ENCODE measurements at places on chromosomes 13 and 19.
A peak's percentile ranks its signal among the peaks of the same experiment; 100 is the strongest.

DNA sequence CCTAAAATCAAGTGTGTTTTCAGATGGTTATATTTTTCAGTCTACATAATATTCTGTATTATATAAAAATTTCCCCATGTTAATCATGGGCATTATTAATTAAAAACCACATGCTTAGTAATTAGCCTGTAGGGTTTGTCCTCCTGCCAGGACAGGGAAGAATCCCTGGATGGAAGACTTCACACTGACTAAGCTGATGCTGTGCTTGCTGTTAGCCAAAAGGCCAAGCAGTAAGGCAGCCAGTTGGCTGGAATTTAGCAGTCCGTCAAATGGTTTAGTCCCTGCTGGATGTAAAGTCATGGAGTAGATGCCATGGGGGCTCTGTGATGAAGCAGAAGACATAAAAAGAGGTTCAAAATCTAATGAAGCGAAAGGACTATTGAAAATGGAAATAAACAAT lies 168.0 kb upstream of the OBI1 start:
- no peak for DNase-seq

GRCh38 chr19:44113138-44113783 lies at the start of gene ZNF225:
TSS of gene ZNF225 (plus strand) at chr19:44113399. CDS start at chr19:44115828, 2,429 bp downstream.
- peak; percentile 96 for DNase-seq

GRCh38 chr13:33197541-33197971 lies 88.0 kb downstream of the STARD13 start:
- no peak for DNase-seq

DNA sequence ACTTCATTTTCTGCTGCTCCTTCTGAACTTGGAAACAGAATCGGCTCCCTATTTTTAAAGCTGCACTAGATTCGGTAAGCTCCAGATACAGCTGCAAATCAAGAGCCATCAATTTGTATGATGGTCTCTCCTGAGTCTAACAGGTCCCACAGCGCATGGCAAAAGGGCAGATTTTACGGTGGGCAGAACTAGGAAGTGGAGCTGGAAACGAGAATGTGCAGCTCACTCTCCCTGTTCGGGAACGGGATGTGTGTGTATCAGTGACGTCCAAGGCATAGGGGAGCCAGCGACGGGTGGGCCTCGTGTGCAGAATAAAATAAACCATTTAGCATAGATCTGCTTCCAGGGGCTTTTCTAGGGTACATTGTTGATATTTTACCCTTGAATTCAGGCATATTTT lies 74.2 kb downstream of the COL4A1 start:
- no peak for DNase-seq

DNA sequence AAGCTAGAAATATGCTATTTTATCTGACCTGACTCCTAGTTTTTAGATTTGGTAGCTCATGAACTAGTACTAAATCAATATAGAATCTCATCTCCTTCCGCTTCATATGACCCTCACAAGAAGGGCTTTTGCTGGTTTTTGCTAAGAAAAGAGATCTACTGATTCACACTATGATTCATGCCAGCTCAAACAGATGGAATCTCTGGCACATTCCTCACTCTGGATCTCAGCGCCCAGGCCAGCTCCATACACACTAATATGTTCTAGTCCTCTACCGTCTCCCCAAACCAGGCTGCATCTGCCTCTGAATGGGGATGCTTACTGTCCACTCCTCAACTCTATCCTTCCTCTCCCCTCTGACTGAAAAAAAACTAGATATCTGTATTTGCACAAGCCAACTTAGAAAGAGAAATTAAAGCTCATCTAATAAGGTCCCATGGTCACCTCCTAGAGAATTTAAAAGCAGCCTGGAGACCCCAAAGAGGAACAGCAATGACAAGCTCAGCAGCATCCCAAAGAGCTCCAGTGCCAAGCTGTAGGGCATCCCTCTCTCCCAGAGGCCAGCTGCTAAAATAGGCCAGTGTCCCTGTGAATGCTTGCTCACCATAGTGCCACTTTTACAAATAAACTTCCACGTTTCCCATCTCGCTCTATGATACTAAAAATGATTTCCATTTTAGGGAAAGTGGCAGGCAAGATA lies 74.9 kb downstream of the LHFPL6 start:
- DNase-seq: peak; percentile 78

DNA sequence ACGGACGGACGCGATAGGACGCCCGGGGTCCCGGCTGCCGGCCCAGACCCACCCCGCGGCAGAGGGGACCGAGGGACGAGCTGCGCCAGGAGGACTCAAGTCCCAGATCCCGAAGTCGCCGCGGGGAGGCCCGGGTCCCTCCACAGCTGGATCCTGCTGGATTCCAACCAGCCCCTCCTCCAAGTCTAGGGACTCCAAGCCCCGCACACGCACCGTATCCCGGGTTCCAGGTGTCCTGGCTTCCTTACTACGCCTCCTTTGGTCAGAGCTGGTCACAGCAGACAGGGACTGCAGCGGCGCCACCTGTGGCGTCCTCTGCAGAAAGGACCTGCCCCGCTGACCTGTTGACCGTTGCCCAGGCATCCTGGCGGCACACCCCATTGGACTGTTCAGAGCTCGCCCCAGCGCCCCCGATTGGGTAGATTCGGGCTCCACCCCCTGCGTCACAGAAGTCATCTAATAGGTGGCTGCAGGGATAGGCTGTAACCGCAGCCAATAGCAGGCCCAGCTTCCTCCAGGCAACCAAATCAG lies 29.0 kb upstream of the ZNF709 start:
- no peak for DNase-seq

DNA sequence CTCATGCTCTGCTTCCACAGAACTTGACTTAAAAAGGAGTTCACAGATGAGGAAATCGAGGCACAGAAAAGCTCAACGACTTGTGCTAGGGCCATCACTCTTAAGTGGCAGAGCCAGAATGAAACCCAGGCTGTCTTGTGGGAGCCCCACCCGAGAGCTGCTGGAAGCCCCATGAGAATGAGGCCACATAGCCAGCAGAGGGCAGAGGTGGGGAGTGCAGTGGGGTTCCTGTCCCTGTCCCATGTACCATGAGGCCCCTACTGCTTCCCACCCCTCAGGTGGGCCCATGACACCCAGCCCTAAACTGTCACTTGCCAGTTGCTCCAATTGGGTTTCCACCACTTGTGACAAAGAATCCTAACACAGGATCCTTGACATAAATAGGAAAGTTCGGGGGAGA lies 175.9 kb downstream of the IRS2 start:
- DNase-seq: no peak

GRCh38 chr19:39946532-39946931 lies 12.1 kb upstream of the FCGBP start:
- DNase-seq: no peak

- DNase-seq: no peak
Measured at GRCh38 chr19:38913958-38914357, 2.0 kb upstream of the CCER2 start.

- DNase-seq: no peak
Measured at GRCh38 chr13:43751624-43752023, 35.1 kb downstream of the ENOX1 start.

DNA sequence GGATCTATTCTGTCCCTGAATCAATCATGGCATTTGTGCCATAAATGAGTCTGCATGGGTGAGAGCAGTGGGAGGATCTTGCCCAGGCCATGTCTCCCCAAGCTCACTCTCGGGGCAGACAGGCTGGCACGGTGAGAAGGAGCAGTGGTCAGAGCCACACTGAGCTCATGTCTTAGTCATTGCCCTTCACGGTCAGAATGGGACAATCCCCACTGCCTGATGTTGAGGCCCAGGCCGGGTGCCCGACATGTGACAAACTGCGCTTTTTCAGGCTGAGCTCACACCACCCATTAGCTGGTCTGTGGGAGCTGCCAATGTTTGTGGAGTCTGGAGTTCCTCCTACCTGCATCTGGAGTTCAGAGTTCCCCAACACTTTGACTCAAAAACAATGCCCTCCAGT lies 481.9 kb downstream of the COG6 start:
- DNase-seq: no peak

- DNase-seq: no peak
Measured at GRCh38 chr13:28099396-28100149, 803 bp downstream of the FLT3 start.

DNA sequence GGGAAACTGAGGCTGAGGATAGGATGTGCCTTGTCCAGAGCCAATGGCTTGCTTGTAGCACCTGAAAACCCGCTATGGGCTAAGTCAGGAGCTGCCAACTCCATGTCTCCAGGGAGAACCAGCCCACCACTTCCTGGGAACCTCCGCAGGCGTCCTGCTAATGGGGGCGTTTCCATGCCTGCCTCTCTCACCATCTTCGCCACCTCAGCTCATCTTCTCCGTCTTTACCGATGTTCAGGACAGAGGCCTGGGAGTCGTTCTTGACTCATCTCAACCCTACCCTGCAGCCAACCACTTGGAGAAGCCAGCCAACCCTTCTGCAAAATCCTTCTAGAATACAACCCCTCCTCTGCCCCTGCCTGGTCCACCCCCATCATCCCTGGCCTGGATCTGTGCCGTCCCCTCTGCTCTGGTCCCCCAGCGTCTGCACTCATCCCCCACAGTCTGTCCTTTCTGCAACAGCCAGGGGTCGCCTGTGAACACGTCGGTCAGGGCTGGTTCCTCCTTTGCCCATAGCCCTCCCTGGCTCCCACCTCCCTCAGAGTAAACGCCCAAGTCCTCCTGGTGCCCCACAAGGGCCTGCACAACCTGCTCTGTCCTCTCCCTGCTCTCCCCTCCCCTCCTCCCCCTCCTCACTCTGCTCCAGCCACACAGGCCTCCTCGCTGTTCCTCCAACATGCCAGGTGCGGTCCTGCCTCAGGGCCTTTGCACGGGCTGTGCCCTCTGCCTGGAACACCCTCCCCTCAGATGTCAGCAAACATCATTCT lies 31.0 kb downstream of the PTPRS start:
- DNase-seq: no peak

DNA sequence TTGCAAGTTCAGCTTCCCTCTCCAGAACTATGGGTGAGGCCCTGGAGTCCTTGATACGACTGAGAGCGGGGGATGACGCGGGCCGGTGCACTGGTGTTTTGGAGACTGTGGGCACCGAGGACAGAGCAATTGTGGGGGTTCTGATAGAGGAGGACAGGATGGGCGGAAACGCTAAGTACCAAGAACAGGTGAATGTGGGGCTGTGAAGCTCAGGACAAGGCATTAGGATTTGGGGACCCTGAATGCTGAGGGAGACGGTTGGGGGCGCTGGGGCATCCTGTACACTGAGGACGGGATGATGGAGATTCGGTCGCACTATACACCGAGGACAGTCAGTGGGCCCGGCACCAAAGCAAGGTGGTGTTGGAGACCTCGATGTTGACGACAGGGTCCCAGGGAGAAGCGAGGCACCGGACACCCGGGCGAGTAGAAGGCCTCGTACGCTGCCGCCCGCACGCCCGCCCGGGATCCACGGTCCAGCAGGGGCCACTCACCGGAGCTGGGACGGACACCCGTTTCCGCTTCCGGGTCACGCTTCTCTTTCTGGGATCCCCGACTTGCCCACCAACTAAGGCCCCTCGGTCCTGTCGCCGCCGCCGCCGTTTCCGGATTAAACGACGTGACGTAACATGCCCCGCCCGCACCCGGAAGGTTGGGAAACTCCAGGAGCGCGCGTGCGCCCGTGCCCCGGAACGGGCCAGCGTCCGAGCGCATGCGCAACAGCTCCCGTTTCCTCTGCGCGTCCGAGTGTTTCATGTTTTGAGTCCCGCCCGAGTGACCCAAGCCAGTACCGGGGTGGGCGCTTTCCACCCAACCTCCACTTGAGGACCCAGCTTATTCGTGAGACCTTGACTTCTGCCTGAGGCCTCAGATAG lies at the start of gene CHMP2A:
Gene CHMP2A, minus strand, starts transcription at position 612 of the 875 bp plus-strand sequence. CDS start 893 bp downstream, outside the sequence.
- peak; percentile 67 for DNase-seq

GRCh38 chr13:94168783-94169453 lies 310.6 kb downstream of the DCT start:
- DNase-seq: no peak

Data from GM04503 (cell line).